ENCODE measurements at places on chromosomes 7 and 10.

DNA sequence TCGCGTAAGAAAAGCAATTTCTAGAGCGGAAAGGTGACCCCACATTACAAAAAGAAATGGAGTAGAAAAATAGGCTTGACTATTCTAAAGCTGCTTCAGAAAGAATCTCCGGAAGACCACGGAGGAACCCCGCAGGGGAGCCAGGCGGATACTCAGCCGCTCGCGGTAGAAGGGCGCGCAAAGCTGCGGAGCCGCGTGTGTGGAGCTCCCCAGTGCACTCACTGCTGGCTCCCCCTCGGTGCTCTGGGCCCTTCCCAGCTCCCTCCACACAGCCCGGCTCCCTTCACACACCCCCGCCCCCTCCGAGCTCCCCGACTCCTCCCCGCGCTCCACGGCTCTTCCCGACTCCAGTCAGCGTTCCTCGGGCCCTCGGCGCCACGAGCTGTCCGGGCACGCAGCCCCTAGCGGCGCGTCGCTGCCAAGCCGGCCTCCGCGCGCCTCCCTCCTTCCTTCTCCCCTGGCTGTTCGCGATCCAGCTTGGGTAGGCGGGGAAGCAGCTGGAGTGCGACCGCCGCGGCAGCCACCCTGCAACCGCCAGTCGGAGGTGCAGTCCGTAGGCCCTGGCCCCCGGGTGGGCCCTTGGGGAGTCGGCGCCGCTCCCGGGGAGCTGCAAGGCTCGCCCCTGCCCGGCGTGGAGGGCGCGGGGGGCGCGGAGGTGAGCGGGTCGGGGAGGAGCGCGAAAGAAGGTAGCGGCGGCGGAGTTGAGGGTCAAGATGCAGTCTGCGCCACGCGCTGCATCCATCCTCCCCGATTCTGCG, at the start of gene STEAP2:
STEAP2 (plus strand) TSS at position 350 of the 758 bp plus-strand sequence. CDS start 13,343 bp downstream, outside the sequence.
- no peak for DNase-seq

DNA sequence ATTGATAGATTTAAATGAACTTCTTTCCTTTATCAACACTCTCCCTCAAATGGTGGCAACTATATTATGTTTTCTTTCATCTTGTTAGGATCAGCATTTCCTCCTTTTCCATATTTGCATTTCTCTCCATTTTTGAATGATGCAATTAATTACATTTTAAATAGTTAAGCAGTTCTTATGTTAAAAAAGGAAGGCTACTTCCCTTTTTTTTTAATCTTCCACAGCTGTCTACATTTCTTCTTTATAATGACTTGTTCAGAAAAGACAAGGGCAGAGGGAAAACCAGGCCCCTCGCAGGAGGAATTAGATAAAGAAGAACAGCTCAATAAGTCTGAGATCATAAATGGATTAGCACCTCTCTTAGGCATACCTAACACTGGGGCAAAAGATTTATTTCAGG, 208.9 kb downstream of the ARL4A start:
- DNase-seq: no peak

DNA sequence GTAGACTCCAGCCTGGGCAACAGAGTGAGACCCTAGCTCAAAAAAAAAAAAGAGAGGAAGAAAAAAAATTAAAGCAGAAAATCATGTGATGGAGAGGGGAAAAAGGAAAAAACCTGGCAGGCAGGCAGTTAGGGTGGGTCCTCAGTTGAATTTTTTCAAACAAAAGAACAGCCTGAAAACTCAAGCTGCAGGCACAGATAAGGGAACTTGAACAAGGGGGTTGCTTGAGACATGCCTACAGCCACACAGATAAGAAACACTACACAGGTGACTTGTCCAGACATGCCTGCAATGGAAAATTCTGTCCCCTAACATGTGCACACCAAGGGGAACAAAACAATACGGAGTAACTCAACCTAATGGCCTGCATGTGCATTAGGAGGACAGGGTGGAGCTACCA, 19.2 kb downstream of the VIM start:
- no peak for DNase-seq

DNA sequence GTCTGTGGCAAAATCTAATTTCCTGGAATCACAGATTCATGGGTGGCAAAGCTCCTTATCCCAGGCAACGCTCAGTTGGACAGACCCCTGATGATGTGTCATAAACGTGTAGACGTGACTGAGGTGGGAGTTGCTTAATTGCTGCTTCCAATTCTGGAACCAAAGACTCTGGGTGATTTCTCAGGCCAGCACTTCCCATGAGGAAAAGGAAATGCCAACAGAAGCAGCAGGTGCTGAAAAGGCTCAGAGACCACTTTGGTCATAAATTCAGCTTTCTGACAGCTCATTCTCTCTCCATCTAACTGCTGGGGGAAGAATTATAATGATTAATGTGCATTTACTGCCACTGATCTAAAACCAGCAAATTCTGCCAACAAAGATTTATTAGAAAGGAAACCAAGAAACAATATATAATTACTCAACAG, 88.7 kb downstream of the OSBPL3 start:
- no peak for DNase-seq

- no peak for DNase-seq
These were observed 13.9 kb downstream of the NAPEPLD start for GRCh38 chr7:103134836-103135554.

DNA sequence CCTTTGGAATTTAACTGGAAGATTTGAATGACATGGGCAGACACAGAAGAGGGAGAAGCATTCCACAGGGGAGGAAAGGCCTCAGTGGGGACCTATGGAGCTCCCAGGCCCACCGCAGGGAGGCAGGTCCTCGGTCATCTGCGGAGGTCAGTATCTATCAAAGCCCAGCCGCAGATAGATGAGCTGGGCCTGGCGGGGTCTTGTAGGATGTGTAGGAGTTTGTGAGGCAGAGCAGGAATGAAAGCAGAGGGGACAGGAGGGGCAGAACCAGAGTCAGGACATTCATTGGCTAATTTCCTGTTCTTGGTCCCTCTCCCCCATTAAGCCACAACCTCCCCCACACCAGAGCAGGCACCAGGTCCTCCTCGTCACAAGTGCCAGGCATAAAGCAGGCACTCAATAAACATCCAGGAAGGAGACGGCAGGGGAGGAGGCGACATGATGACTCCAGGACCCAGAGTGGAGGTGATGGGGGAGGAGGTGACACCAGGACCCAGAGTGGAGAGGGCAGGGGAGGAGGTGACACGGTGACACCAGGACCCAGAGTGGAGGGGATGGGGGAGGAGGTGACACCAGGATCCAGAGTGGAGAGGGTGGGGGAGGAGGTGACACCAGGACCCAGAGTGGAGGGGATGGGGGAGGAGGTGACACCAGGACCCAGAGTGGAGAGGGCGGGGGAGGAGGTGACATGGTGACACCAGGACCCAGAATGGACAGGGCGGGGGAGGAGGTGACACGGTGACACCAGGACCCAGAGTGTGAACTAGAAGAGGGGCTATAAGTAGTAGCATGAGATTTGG, 83.7 kb upstream of the PDGFA start:
- DNase-seq: no peak

DNA sequence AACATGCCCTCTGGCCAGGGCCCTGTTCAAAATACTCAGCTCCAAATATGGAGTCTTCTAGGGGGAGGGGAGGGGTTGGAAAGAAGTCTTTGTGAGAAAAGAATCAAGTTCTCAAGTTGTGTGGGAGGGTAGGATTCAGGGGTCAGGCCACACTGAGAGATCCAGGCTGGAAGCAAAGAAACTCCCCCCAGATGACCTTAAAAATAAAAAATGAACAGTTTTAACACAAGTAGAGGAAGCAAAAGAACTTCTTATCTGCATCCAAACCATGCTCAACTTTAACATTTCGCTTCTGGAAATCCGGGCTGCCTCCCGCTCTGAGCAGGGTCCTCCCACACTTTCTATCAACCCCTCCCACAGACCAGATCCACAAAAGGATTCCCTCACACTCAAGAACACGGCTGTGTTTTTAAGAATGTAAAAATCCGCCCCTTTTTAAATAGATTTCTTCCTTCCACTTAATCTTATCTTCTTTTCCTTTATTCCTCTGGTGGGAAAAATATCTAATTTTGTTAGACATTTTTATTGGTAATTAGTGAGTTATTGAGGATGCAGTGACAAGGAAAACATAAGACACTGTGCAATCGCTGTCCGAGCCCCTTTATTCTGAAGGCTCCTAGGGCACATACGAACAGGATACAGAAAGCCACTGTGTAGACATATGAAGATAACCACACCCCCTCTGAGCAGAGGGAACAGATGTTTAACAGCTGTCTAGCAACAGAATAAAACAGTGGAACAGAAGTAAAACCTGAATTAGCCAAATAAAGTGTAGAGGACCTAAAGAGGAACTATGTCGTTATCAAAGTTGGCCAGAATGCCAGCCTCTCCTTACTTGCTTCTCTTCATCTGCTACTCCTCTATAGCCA, 43.8 kb downstream of the CYTH3 start:
- DNase-seq: no peak

DNA sequence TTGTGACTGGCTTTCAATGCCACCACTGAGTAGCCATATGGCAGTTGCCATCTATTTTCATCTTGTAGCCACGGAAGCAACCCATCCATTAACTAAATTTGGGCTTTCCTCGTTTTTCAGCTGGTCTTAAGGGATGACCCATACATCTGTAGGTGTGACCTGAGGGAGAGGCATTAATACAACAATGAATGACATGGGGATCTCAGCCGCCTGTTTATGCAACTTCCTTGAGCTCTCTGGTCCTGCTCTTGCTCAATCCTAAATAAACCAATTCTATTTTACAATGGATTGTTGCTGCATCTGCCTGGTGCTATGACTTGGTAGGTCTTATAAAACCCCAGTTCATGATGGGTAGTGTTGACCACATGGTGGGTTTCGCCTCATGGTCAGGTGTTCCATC, 21.9 kb upstream of the ADAM22 start:
- DNase-seq: no peak

DNA sequence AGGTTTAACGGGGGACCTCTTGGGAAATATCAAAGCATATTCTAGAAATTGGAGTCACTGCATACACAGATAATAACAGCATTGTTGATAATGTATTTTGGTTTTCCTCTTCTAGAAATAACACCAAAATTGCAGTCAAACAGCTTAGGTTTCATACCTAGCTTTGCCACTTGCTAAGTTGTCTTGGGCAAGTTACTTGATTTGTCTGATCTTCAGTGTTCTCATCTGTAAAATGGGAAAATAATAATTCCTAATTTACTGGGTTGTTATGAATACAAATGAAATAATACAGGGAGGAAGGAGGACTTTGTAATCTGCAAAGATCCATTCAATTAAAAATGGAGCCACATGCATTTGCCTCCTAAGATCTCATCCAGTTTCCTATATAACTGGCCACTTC, 20.3 kb upstream of the NUP205 start:
- no peak for DNase-seq

DNA sequence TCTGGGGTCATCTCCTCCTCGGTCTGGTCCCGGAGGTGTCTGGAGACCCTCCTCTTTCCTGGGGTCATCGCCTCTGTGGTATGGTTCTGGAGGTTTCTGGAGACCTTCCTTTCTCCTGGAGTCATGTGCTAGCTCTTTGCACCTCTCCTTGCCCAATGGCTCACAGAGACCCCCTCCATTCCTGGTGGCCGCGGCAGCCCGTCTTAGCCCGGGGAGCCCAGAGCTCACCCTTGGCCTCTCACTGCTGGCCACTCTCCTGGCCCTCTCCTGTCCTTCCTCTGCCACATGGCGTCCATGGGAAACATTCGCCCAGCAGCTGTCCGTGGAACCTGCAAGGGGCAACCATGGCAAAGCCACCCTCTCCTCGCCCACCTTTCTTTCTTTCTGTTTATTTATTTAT, 20.2 kb upstream of the FOXL3 start:
- no peak for DNase-seq

GRCh38 chr10:69179089-69179742, 818 bp upstream of the SUPV3L1 start:
- DNase-seq: no peak

GRCh38 chr7:37536706-37537105, 88.0 kb upstream of the ELMO1 start:
- DNase-seq: no peak

GRCh38 chr10:84360637-84361365, 32.4 kb downstream of the CCSER2 start:
- no peak for DNase-seq

GRCh38 chr10:14524691-14525324, 194.1 kb upstream of the FRMD4A start:
- DNase-seq: no peak

- DNase-seq: no peak
These were observed 25.2 kb downstream of the OGDH start for GRCh38 chr7:44631458-44632115.

DNA sequence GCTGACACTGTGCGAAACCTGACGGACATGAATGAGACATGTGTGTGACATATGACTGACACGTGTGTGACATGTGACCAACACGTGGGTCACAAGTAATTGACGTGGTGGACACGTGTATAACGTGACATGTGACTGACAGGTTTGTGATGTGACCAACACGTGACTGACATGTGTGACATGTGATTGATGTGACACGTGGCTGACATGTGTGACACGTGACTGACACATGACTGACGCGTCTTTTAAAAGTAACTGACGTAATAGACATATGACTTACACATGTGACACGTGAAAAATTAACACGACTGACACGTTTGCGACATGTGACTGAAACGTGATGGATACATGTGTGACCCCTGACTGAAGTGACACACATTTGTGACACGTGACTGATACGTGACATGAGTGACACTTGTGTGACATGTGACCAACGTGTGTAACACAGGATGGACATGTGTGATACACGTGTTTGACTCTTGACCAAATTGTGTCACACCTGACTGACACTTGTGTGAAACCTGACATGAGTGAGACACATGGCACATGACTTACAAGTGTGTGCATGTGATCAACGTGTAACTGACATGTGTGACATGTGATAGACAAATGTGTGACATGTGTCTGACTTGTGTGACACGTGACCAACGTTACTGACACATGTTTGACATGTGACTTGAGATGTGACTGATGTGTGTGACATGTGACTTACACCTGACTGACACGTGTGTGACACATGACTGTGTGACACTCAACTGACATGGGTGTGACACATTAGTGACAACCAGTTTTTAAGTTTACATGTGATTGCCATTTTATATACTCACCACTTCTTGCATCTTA, 56.9 kb downstream of the ZNF92 start:
- no peak for DNase-seq

- DNase-seq: no peak
These were observed 56.4 kb upstream of the MTPN start for GRCh38 chr7:136033413-136034031.

- DNase-seq: no peak
These were observed 1.3 kb downstream of the ABCB1 start for GRCh38 chr7:87599336-87599735.

DNA sequence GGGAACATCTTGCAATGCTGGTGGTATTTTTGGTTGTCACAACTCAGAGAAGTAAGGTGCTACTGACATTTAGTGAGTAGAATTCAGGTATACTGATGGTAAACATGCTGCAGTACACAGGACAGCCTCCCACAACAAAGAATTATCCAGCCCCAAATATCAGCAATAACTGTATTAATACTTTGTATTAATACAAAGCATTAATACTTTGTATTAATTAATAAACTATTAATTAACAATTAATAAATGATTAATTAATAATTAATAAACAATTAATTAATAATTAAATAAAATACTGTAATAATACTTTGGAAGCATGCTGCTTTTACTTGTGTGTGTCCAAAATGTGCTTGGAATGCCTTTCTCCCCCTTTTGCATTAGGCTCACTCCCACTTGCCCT, 62.5 kb downstream of the ZNF92 start:
- no peak for DNase-seq

All from stimulated activated CD4-positive, alpha-beta T cell treated with anti-CD3 and anti-CD28 coated beads, TNF-alpha, amount 100 ng/mL, for 1 hour (primary cell).